ENCODE measurements at places on chromosomes 3 and 15.

- no peak for DNase-seq
Observed at GRCh38 chr15:94400526-94401298, 169.4 kb downstream of the MCTP2 start.

GRCh38 chr15:77838595-77838994, 205.9 kb upstream of the LINGO1 start:
- no peak for DNase-seq

GRCh38 chr3:36455406-36455805, 75.1 kb downstream of the STAC start:
- DNase-seq: no peak

GRCh38 chr3:14518893-14519292, 21.2 kb downstream of the GRIP2 start:
- no peak for DNase-seq

DNA sequence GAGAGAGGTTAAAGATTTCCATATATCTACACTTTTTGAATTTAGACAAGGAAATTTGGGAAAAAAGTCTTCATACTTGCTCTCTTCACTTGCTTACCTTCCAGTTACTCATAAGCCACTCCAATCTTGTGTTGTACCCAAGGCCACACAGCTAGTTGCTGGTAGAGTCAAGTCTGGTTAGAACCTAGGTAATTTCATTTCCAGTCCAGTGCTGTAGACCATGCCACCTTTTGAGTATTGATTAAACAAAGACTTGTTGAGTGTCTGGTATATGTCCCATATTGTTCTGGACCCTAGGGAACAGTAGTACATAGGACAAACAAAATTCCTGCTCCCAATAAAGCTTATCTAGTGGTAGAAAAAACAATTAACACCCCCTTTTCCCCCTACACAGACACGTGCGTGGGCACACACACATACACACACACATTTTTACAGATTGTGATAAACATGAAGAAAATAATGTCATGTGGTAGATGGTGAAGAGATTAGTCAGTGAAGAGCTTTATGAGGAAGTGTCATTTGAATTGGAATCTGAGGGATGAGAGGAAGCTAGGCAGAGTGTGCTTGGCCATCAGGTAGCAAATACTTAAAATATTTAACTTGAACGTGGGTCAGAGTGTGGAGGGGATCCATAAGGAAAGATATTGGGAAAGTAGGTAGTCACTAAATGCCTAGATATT, 2.1 kb downstream of the CMC1 start:
- no peak for DNase-seq

DNA sequence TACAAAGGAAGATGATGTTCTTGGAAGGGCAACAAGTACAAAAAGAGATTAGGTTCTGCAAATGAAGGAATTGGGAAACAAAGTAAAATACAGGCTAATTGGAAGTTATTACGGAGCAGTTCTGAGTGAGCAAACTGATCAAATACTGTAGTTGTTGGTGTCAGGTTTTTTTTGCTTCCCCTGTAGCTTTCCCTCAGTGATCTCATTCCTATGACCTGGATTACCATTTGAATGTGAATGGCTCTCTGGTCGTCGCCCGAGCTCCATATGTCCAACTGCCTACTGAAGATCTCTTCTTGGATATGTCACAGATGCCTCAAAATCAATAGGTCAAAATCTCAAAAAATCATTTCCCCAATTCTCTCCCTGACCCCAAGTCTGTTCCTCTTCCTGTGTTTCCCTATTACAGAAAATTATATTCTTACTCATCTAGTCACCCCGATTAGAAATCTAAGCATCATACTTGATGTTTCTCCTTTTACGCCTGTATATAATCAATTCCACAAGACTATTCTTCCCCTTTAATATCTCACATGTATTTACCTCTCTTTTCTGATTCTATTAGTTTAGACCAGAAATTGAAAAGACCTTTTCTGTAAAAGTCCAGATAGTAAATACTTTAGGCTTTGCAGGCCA, 29.0 kb downstream of the GOLM2 start:
- no peak for DNase-seq

DNA sequence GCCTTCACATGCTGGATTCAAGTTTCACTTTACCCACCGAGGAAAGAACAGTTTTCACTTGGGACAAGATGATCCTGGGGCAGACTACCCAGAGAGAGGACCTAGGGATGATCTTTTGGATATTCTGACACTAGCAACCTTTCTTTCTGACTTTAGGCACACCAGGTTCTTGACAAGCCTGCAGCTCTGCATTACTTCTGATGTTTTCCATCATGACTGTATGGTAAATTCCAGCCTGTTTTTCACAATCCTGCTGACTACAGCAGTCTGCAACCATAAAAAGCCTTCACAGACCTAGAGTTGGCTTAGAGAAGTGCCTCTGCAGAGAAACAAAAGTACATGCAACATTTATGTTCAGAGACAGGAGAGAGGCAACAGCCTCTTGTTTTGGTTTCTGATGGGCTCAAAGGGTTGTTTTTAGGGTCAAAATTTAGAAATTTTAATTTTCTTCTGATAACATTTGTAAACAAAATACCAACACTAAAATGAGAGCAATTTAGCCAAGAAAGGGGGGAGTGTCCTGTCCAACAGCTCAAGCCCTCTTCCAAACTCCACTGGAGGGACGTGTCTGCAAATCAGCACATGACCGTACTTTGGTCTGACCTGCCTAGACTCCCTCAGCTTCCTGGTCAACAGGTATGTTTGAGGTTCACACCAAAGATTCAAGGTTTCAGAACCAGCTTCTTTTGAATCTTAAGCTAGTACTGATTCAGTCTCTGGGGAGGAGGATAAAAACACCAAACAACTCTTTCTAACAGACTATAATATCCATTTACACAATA, 799 bp downstream of the ABI3BP start:
- peak; percentile 53 for DNase-seq

DNA sequence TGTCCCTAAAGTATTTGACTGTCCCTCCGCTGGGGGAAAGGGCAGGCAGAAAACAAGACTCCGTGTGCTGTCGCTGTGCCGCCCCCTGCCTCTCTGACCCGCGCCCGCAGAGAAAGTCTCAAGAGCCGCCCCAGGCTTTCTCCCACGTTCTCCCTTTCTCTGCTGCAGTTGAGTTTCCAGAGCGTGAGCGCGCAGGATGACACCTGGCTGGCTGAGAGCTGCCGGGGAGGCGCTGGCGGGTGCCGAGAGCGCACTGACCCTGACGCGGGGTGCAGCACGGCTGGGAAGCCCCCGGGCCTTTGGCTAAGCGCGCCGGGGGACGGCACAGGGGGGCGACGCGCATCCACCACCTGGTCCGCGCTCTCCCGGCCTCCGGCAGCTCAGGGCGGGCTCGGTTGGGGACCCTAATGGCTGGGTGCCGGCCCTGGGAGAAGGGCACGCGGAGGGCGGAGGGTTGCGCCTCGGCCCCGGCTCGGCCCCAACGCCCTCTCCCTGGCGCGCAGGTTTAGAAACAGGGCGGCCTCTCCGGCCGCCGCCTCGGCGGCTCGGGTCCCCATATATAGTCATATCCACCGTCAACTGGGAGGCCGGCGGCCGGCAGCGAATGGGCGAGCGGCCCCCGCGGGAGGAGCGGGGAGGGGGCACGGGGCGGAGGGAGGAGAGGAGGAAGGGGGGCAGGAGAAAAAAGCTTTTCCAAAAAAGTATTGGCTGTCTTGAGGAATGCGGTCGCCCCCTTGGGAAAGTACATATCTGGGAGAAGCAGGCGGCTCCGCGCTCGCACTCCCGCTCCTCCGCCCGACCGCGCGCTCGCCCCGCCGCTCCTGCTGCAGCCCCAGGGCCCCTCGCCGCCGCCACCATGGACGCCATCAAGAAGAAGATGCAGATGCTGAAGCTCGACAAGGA, at the start of gene TPM1:
TPM1 (plus strand) TSS at position 774 of the 903 bp plus-strand sequence; CDS start at position 857, 83 bp downstream.
- DNase-seq: peak; percentile 95

- DNase-seq: peak; percentile 65
Observed at GRCh38 chr15:101615986-101616848, 36.0 kb downstream of the TM2D3 start.

- peak; percentile 61 for DNase-seq
Observed at GRCh38 chr3:141556034-141556433, 69.2 kb downstream of the RASA2 start.

DNA sequence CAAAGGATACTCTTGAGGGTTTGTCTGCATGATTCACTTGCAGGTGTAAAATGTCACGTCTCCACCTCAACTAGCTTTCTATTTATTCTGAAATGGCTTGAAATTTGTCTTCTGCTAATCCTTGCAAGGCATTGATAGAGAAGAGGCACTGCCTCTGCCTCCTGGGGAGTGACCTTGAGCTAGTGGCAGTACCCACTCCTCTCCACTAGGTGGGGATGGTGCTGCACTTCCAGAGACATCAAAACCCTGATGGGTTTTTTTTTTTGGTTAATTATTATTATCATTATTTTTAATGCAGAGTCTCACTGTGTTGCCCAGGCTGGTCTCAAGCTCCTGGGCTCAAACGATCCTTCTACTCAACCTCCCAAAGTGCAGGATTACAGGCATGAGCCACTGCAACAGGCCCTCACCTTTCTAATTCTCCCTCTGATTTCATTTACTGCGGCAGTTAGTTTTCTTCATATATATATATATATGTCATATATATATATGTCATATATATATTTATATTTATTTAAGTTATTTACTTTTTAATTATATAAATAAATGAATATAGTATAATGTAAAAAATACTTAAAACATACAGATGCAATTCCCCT, 117.6 kb upstream of the EIF1B start:
- DNase-seq: peak; percentile 50

GRCh38 chr15:68441045-68441743, 9.2 kb upstream of the ITGA11 start:
- DNase-seq: no peak

- no peak for DNase-seq
Observed at GRCh38 chr15:33161209-33161608, 33.3 kb downstream of the FMN1 start.

DNA sequence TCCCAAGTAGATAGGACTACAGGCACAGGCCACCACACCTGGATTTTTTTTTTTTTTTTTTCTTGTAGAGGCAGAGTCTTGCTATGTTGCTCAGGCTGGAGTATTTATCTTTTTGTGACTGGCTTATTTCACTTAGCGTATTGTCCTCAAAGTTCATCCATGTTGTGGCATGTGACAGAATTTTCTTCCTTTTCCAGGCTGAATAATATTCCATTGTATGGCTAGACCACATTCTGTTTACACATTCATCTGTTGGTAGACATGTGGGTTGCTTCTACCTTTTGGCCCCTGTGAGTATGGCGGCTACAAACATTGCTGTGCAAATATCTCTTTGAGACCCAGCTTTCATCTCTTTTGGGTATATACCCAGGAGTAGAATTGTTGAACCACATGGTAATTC, 160.2 kb upstream of the SMAD3 start:
- DNase-seq: no peak

DNA sequence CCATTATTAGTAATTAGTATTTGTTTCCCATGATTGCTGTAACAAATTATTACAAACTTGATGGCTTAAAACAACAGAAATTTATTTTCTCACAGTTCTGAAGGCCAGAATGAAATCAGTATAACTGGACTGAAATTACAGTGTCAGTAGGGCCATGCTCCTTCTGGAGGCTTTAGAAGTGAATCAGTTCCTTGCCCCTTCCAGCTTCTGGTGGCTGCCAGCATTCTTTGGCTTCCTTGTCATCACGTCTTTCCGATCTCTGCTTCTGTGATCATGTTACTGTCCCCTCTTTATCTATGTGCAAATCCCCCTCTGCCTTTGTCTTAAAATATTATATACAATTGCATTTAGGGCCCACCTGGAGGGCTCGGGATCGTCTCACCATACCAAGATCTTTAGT, 92.0 kb downstream of the FOXB1 start:
- no peak for DNase-seq

- peak; percentile 57 for DNase-seq
Observed at GRCh38 chr15:92714477-92715401, 59.2 kb upstream of the FAM174B start.

Data from HFFc6 (cell line).